Natural killer cell (primary cell): ENCODE measurements at places on chromosomes 3 and 15. TPM values are rescaled to one million over a fixed set of nuclear protein-coding genes. Genes with fewer than 3 reads are reported as not detected.

DNA sequence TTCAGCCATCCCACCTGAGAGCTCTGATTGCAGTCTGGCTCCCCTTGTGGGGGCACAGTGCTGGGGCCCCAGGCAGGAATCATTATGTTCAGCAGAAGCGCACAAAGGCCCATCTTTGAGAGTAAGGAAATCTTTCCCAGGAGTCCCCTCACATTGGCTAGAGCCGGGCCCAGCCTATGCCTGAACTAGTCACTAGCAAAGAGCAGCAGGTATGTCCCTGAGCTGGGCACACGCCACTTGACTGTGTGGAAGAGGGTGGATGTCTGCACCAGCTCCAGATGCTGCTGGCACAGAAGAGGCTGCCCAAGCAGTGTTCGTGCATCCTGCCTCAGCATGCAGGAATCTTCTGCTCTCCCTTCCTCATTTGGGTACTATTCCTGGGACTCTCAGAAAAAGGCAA is 26.3 kb downstream of the NR1I2 start:
- H3K27ac ChIP-seq = no peak overlapping the region
- peaks cover 15% of the 10 kb centered on the region for H3K4me1 ChIP-seq
- H3K27me3 ChIP-seq = no peaks in the 10 kb centered on the region
- no peaks in the 10 kb centered on the region for H3K36me3 ChIP-seq
- no peak overlapping the region for H3K4me3 ChIP-seq

DNA sequence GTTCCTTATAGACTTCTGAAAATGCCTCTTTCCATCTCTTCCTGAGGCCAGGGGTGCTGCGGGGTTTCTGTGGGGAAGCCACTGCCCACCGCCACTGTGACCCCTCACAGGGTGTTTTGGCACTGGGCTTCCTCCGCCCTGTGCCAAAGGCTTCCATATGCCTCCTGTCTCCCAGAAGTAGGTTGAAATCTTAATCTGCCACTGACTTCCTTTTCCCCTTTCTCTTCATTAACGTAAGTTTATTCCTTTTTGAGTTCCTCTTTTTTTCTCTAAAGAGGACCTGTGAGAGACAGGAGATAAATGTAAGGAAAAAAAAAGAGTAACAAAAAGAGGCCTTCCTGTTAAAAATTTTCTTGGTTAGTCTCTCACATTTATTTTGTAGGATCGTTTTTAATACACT is 220.5 kb downstream of the CTNNB1 start:
- no peaks in the 10 kb centered on the region for H3K27me3 ChIP-seq
- peaks cover 26% of the 10 kb centered on the region for H3K4me1 ChIP-seq
- peak overlapping the region; percentile 39 for H3K27ac ChIP-seq
- no peaks in the 10 kb centered on the region for H3K36me3 ChIP-seq

Gene SOX14
- not detected for total RNA-seq

DNA sequence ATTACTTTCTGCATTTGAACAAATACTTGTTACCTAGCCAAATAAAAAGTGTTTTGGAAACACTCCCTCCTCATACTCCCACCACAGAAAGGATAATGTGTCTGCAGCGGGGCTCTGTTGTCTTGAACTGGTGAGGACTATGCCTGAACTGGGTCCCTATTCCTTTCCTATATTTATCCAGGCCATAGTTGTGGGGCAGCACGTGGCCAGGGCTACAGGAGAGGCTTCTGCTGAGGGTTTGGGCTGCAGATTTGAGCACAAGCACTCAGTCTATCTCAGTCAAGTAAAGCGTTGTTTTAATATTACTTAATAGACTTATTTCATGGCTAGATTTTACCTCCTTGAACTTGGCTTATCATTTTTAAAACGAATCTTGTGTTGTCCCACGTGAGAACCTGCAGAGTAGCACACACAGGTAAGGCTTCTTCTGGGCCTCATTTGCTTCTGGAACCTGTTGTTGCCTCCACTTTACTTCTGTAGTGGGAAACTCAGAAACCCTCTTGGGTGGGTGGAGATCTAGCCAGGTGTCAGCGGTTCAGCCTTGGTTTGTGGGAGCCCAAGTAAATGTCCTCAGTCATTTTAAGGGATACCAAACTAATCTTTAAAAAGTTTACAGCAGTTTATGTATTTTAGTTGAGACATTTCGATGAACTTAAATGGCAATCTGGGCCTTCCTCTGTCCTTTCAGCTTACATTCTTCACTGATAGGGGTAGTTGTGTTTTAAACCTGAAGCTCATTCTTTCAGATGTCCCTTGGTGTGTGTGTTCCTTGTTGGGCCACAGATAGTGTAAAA is 51.1 kb downstream of the TRIM71 start:
- no peak overlapping the region for H3K4me3 ChIP-seq
- no peaks in the 10 kb centered on the region for H3K36me3 ChIP-seq
- peaks cover 3% of the 10 kb centered on the region for H3K4me1 ChIP-seq
- no peaks in the 10 kb centered on the region for H3K27me3 ChIP-seq
- H3K27ac ChIP-seq = no peak overlapping the region

GRCh38 chr3:150763122-150763840 is at the start of gene SIAH2:
Gene SIAH2 (minus strand): TSS chr3:150763169. CDS start chr3:150762849, 320 bp downstream.
- no peaks in the 10 kb centered on the region for H3K36me3 ChIP-seq
- H3K4me3 ChIP-seq = peak within 1 kb of the TSS; percentile 81
- peak within 1 kb of the TSS; percentile 99 for H3K27ac ChIP-seq
- peak; percentile 97 for DNase-seq
- peaks cover 13% of the 10 kb centered on the region for H3K4me1 ChIP-seq

DNA sequence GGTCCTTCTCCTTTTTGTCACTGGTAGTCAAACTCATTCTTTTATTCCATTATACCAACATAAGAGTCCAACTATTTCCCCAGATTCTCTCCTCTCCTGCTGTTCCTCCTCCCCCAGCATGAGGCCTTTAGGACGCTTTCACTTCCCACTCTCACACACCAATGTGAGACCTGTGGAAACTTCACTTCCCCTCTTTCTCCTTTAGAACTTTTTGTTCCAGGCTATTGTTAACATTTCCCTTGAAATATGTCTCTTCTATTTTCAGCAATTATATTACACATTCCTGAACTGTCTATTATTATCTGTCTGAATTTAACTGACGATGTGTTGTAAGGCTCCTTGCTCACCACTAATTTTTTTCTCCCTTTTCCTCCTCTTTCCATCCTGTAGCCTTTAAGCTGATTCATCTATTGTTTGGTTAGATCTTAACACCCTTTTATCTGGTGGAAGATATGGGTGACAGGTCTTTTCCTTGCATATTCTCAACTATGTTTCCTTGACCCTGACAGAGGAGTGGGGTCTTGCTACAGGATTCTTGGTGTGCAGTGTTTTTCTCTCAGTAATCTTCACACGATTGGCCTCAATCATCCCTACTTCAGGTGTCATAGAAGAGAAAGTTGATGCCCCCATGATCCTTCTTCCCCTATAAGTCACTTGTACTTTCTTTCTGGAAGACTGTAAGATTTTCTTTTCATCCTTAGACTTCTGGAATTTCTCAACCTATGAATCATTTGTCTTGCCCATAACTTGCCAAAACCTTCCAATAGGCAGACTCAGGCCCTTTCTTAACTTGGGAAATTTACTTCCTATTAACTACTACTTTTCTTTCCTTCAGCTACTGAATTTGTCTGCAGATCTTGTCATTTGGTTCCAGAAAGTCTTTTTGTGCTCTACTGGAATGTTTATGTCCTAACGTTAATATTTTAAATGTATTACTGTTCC is 5.9 kb downstream of the CYP19A1 start:
- no peak for DNase-seq
- no peaks in the 10 kb centered on the region for H3K36me3 ChIP-seq
- H3K27me3 ChIP-seq = no peaks in the 10 kb centered on the region
- no peak overlapping the region for H3K4me3 ChIP-seq
- no peak overlapping the region for H3K27ac ChIP-seq

- H3K36me3 ChIP-seq = no peaks in the 10 kb centered on the region
- DNase-seq = no peak
- no peak overlapping the region for H3K4me3 ChIP-seq
- no peaks in the 10 kb centered on the region for H3K27me3 ChIP-seq
- H3K27ac ChIP-seq = peak overlapping the region; percentile 24
These were observed 51.4 kb downstream of the NCEH1 start for GRCh38 chr3:172659246-172660002.

- H3K36me3 ChIP-seq = no peaks in the 10 kb centered on the region
- H3K4me1 ChIP-seq = no peaks in the 10 kb centered on the region
- H3K4me3 ChIP-seq = no peak overlapping the region
These were observed 8.3 kb downstream of the PPP2R3A start for GRCh38 chr3:135973841-135974240.

Gene ADAMTSL3
- total RNA-seq = 0.43 TPM

DNA sequence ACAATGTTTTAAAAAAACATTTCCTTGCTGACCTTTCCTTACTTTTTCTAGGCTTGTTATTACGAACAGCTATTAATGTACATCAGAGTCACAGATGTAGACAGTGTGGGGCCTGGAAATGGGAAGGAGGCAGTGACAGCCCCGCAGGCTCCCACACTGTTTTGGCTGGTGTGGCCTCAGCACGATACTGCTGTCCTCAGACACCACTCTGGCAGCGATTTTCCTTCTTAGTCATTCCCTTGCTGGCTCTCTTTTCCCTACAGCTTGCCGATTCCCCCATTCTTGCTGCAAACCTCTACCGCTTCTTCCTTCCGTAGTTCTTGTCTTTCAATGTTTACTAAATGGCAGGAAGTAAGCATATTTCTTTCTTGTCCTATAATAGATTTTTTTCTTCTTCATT is 113.1 kb downstream of the ABI3BP start:
- no peak overlapping the region for H3K27ac ChIP-seq
- no peaks in the 10 kb centered on the region for H3K27me3 ChIP-seq
- no peak overlapping the region for H3K4me3 ChIP-seq
- no peak for DNase-seq
- H3K36me3 ChIP-seq = no peaks in the 10 kb centered on the region
- H3K4me1 ChIP-seq = no peaks in the 10 kb centered on the region

Gene RBPMS2
- 14.7 TPM for total RNA-seq

Gene ARPP21
- not detected for total RNA-seq

GRCh38 chr3:8824238-8824637 is 54.8 kb upstream of the OXTR start:
- no peaks in the 10 kb centered on the region for H3K36me3 ChIP-seq
- no peak overlapping the region for H3K4me3 ChIP-seq
- H3K4me1 ChIP-seq = no peaks in the 10 kb centered on the region
- no peaks in the 10 kb centered on the region for H3K27me3 ChIP-seq
- H3K27ac ChIP-seq = no peak overlapping the region

Gene AQP9
- total RNA-seq = 2.4 TPM

DNA sequence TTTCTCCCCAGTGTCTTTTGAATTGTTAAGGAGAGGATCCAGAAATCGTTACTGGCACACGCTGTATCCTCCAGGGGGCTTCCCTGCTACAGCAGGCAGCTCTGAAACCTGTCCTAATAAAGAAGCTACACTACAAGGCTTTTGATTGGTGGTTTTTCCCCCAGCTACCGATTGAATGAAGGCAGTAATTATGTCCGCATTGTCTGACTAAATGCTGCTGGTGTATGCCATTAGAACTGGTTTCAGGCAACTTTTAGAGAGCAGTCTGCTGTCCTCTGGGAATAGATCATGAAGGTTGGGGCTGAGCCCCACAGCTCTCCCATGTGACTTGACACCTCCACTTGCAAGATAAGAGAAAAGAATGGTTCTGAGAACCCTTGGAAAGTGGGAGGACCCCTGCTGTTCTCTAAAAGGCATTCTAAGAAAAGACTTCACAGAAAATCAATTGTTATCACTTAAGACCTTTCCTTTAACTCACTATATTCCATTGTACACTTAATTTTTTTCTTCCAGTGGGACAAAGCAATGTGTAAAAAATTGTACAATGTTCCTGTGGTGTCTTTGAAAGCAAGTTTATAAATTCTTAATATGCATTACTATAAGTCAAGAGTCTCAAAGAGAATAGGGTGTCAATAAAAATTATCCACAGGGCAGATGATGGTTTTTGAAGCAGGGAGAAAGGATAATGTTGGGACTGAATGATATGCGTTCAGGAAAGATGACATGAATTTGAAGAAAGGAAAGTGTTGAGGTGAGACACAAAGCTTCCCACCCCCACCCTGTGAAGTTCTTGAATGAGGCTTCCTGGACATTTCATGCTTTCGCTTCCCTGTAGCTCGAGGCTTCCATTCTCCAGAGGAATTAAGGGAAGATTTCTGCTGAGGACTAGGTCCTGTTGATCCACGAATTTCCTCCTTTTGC is 53.0 kb upstream of the DAZL start:
- DNase-seq = no peak
- no peaks in the 10 kb centered on the region for H3K36me3 ChIP-seq
- H3K4me1 ChIP-seq = no peaks in the 10 kb centered on the region
- H3K27me3 ChIP-seq = no peaks in the 10 kb centered on the region
